Temporal lobe (tissue), 4 donors: ENCODE measurements at places on chromosomes 5 and 9. TPM values are rescaled to one million over a fixed set of nuclear protein-coding genes. Genes with fewer than 3 reads are reported as not detected.

ZBED3 gene
- total RNA-seq, result 3.2 TPM

PCSK1 gene
- 1.2 TPM for total RNA-seq

NR6A1 gene
- 1.2 TPM for total RNA-seq

KCNV2 gene
- total RNA-seq, result not detected

HBEGF gene
- total RNA-seq, result 14.3 TPM

SIT1 gene
- not detected for total RNA-seq

GABRA6 gene
- 0.25 TPM for total RNA-seq

ARSI gene
- 0.25 TPM for total RNA-seq

MEGF10 gene
- 19.7 TPM for total RNA-seq

CCL27 gene
- 0.25 TPM for total RNA-seq

IDNK gene
- total RNA-seq, result 3.7 TPM

CHSY3 gene
- 14.8 TPM for total RNA-seq

NR5A1 gene
- total RNA-seq, result not detected

F12 gene
- total RNA-seq, result 2.7 TPM

BHMT gene
- 0.25 TPM for total RNA-seq

SPATA31D4 gene
- total RNA-seq, result not detected
